Naive thymus-derived CD4-positive, alpha-beta T cell (primary cell): ENCODE measurements at places on chromosomes 12 and 14.
A peak's percentile ranks its signal among the peaks of the same experiment; 100 is the strongest.

GRCh38 chr14:50021261-50022031 is 94.9 kb downstream of the VCPKMT start:
- DNase-seq, result peak; percentile 23

DNA sequence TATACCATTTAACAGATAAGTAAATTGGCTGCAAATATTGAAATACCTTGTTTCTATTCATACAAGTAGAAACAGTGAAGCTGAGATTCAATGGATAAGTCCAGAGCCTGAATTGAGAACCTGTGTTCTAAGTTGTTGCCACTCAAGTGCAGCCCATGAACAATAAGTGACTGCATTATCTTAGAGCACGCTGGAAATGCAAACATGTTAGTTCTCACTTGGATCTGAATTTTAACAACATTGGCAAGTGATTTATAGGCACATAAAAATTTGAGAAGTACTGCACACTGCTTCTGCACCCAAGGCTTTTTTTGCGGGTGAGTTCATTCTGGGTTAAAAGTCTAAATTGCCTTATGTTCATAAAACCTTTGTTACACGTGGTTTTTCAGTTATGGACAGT is 484.3 kb downstream of the NAV3 start:
- DNase-seq, result no peak

GRCh38 chr12:126157575-126157966 is 1092.3 kb downstream of the AACS start:
- DNase-seq, result no peak

GRCh38 chr12:123983822-123984485 is 10.9 kb downstream of the ZNF664 start:
- peak; percentile 40 for DNase-seq

DNA sequence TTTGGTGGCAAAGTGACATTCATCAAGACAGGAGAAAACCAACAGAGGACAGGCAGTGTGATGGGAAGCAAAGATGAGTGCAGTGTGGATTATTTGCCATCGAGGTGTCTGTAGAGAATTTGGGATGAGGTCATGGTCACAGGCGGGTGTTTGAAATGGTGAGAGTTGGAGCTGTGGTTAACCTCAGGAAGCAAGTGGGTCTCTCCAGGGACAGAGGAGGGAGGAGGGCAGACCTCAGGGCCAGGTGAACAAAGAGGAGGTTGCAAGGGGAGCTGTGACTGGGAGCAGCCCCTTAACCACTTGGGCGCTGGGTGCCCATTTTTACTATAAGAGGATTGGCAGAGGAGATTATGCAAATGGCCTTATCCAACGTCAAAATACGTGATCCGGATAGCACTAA is 7.0 kb downstream of the FZD10 start:
- DNase-seq, result no peak

DNA sequence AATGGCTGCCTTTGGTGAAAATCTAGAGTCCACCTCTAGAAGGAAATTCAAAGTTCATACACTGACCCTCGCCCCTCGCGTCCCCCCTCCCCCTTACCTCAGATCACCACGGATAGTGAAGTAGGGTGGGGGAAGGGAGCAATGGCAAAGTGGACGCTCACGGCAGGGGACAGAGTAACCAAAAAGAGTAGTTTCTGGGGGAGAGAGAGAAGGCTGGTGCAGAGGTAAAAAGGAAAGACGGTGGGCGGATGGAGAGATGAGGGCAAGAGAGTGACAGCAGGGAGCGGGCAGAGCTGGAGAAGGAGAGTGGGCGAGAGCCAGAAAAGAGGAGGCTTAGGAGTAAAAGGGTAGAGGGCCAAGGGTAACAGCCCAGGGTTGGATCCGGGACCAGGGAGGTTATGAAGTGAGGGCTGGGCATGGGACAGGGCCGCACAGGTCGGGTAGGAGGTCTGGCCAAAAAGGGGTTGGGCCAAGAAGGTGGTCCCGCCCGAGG is 423 bp downstream of the ALDH6A1 start:
- DNase-seq, result no peak

- DNase-seq, result no peak
Measured at GRCh38 chr12:114888928-114889584, 205.1 kb upstream of the TBX3 start.

GRCh38 chr12:55797068-55797467 is 20.5 kb downstream of the SARNP start:
- no peak for DNase-seq

- DNase-seq, result no peak
Measured at GRCh38 chr12:63753743-63754142, 26.0 kb upstream of the RXYLT1 start.

- no peak for DNase-seq
Measured at GRCh38 chr12:639988-640387, 23.3 kb downstream of the NINJ2 start.

GRCh38 chr14:100237735-100238418 is 1.1 kb upstream of the YY1 start:
- DNase-seq, result no peak

DNA sequence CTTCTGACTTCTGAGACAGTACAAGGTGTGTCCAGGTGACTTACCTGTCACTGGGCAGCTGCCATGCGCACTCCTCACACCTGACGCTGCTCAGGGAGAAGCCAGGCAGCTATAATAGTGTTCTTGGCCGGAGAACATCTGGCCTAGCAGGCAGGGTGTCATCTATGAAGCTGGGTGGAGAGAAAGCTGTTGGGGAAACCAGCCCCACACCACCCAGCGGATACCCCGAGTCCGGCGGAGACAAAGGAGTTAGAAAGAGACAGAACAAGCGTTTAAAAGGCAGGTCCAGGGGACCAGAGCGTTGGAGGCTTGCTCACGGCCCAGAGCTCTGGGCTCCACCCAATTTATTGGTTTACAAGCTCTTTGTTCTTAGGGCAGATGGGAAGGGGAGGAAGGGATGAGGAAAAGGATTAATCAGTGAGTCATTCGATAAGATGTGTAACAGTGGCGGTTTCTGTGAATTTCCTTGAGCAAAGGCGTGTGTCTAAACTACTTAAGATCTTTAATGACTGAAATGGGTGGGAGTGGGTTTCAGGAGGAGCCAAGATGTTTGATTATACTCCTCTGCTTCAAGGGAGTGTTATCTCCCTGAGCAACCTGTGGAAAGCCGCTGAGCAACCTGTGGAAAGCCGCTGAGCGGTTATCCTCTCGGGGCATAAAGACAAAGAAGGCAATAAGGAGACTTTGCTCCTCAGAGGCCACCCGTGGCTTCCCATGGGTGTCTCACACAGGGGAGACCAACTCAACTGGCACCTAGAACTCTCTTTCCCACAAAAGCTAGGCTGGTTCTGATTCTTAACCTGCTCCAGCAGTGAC is at the start of gene GALNT8:
Gene GALNT8 (plus strand): TSS at position 580 of the 816 bp plus-strand sequence. CDS start 278 bp downstream, outside the sequence.
- no peak for DNase-seq

- DNase-seq, result no peak
Measured at GRCh38 chr12:81329085-81329484, 251.2 kb downstream of the ACSS3 start.

- no peak for DNase-seq
Measured at GRCh38 chr14:55372825-55373224, 38.8 kb downstream of the ATG14 start.

GRCh38 chr14:101201535-101202151 is 298.1 kb upstream of the RTL1 start:
- DNase-seq, result peak; percentile 8

- no peak for DNase-seq
Measured at GRCh38 chr14:54349713-54350112, 47.1 kb upstream of the CDKN3 start.

DNA sequence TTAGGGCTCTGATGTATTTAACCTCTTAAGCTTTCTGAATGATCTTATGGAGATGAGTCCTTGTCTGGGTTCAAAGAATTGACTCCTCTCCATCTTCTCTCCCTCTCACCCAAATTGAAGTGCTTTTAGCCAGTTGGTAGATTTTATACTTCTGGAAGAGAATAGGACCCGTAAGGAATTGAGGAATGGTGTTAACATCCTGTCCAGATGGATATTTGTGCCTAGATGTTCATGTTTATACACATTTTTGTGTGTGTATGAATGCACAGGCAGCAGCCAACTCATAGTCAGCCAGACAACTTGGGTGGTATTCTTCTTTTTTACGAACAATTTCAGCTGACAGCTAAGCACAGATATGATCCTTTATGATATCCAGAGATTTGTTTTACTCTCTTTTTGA is 449.6 kb upstream of the RGS6 start:
- DNase-seq, result no peak

DNA sequence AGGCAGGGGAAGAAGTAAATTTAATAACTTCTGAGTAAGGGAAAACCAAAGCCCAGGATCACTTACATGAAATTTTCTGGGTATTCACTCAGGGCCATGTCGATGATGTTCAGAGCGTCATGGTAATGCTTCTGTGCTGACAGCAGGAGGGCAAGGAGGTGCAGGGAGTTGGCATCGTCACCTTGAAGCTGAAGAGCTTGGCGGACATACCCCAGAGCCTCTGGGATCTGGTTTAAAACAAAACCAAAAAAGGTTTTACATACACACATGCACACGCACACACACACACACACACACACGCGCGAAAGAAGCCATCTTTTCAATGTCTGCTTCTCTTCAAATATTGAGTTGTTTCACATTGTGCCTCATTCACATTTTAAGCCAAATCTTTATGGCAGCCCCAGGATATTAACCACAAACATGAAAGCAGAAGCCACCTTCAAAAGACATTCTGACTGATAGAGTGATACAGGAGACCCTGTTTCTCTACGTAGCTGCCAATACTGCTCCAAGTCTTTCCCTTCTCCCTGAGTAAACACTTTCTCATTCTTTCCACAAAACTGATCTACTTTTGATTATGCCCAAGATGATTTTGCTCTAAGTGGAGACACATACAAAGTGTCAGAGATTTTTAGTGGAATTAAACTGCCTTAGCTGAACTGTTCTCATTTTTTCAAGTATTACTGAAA is 172.1 kb downstream of the TTC7B start:
- DNase-seq, result no peak

GRCh38 chr12:53267306-53267998 is 647 bp upstream of the ESPL1 start:
- DNase-seq, result peak; percentile 37

- DNase-seq, result no peak
Measured at GRCh38 chr12:121796855-121797751, 3.6 kb upstream of the RHOF start.

GRCh38 chr12:15697201-15697600 is 92.0 kb downstream of the EPS8 start:
- DNase-seq, result no peak

- DNase-seq, result no peak
Measured at GRCh38 chr12:15276088-15276698, 46.1 kb upstream of the PTPRO start.

DNA sequence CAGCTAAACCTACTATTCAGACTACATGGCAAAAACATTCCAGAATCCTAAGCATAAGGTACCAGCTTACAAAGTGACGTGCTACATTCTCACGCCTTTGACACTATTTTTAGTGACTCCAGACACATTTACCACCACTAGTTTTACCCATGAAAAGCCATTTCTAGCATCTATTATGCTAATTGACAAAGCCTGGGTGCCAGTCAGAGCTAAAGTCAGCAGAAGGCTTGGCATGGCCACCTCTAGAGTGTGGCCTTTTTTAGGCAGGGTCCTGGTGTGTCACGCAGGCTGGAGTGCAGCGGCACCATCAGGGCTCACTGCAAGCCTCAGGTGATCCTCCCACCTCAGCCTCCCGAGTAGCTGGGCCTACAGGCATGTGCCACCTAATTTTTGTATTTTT is 75.7 kb downstream of the NT5DC3 start:
- DNase-seq, result no peak

DNA sequence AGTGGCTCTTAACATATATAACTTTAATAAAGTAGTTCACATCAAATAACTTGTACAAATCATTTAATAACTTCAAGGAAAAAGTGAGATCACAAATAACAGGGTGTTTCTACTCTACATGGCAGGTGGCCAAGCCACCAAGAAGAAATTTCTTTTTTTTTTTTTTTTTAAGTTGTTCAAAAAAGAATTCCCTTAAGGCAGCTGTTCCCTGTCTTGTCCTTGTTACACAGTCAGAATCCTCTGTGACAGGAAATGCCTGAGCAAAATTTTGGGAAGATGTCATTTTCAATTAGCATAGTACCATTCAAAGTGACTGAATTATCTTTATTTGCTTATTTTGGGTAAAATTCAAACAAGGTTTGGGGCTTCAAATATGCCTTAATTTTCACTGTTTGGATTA is 79.4 kb downstream of the LIN7A start:
- no peak for DNase-seq

GRCh38 chr12:1046727-1047126 is 55.7 kb downstream of the ERC1 start:
- DNase-seq, result no peak

GRCh38 chr12:109615556-109616229 is 42.1 kb downstream of the MVK start:
- DNase-seq, result no peak

GRCh38 chr12:81170072-81170471 is 92.2 kb downstream of the ACSS3 start:
- no peak for DNase-seq

DNA sequence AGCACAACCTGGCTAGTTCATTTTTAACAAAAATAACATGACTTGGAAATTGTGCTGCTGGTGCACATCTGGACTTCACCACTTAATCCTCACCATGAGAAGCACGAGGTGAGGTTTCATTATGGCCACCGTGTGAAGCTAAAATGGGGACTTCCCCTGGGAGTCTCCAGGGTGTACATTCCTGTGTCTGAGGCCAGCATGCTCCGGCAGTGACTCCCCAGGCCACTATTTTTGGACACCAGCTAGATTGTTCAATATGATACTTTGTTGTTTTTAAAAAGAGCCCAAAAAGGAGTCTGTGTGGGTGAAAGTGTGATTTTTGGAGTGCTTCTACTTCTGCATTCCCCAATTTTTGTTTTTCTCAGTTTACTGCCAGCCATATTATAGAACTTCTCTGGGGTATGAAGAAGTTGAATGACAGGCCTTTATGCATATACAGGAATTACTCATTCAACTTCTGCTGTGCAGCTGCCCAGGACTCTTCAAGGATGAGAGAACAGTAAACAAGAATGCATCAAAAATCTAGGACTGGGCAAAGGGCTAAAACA is 16.9 kb upstream of the AICDA start:
- DNase-seq, result no peak

DNA sequence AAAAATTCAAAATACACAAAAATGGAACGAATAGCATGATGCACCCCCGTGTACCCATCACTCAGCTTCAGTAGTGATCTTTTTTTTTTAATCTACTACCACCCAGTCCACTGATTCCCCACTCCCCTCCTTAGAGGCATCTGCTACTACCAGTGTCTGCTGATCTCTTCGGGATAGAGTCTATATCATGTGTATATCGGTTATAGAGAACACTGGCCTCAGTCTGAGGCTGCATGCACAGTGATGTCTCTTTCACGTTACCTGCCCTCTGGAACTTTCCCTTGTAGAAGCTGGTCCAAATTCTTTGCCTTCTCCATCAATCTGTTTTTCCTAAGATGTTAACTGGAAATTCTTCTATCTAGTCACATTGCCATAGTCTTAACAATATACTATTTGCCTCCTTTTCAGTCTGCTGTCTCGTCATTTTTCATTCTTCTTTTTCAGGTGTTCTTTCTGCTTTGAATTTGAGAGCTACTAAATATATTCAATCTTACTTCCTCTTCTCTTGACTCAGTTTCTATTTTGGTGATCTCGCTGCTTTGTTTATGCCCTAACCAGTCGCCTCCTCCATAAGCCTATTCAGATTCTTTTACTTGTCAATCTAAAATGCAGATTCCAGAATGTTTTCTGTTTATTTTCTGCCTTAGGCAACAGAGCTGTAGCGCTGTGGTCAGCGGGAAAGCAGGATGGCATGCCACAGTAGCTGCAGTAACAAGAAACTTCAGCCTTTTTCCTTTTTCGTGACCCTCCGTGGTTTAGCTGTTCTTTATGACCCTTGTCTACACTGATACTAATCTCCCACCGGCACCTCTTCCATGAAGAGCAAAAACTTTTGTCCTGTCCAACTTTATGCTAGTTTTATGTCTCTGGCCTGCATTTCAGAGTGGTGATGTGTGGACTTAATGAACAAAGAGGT is 67.0 kb downstream of the FBXW8 start:
- no peak for DNase-seq
